Sigmoid colon (tissue), 7 donors: ENCODE measurements at places on chromosomes 16 and 17. TPM values are rescaled to one million over a fixed set of nuclear protein-coding genes. Genes with fewer than 3 reads are reported as not detected.

DNA sequence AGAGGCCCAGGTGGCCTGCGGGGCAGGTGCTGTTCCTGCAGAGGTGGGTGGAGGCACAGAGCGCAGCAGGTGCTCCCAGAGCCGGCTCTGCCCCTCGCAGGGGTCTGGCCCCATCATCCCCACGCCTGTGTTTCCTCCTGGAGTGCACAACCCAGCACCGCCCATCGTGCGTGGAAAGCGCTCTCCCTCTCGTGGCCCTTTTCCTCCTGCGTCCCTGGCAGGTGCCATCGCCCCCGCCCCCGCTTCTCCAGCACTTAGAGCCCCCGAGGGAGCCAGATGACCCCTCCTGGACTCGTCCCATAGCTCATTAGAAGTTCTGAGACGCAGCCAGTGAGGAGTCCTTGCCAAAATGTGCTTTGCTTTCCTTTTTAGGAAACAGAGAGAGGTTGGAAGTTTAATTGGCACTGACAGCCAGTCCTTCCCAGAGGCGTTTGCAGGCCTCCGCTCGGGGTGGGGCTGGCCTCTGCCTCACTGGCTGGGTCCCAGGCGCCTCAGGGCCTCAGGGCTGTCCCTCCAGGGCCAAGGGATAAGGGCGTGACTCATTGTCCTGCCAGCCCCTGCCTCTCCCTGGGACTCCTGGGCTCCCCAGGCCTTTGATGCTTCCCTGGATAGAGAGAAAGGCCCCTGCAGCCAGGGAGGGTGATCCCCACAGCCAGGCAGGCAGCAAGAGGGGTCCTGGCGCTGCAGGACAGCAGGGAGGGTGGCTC lies 32.2 kb upstream of the CHMP6 start:
- DNase-seq, result peak; percentile 98

GRCh38 chr17:9842057-9842758 lies 16.5 kb downstream of the GLP2R start:
- peak; percentile 95 for DNase-seq

GRCh38 chr16:55282441-55282840 lies 41.6 kb upstream of the IRX6 start:
- DNase-seq, result no peak

DNA sequence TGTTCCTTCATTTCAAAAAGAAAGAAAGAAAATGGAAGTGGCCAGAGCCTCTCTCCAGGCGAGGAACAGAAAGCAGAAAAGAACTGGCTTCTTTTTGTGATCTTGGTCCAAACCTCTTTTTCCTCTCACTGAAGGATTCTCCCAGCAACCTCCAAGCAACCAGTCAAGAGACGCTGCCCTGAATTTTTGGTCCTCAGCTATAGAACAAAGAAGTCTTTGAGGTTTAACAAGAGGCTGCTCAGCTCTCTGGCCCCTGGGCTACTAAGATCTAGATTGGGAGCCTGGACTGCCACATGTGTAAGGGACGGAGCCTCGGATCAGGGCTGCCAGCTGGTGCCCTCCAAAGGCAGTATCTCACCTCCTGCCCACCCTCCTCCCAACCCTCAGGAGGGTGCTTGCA lies 62.6 kb downstream of the AXIN2 start:
- DNase-seq, result no peak

- DNase-seq, result no peak
Observed at GRCh38 chr17:82502207-82502606, 17.3 kb upstream of the FOXK2 start.

DNA sequence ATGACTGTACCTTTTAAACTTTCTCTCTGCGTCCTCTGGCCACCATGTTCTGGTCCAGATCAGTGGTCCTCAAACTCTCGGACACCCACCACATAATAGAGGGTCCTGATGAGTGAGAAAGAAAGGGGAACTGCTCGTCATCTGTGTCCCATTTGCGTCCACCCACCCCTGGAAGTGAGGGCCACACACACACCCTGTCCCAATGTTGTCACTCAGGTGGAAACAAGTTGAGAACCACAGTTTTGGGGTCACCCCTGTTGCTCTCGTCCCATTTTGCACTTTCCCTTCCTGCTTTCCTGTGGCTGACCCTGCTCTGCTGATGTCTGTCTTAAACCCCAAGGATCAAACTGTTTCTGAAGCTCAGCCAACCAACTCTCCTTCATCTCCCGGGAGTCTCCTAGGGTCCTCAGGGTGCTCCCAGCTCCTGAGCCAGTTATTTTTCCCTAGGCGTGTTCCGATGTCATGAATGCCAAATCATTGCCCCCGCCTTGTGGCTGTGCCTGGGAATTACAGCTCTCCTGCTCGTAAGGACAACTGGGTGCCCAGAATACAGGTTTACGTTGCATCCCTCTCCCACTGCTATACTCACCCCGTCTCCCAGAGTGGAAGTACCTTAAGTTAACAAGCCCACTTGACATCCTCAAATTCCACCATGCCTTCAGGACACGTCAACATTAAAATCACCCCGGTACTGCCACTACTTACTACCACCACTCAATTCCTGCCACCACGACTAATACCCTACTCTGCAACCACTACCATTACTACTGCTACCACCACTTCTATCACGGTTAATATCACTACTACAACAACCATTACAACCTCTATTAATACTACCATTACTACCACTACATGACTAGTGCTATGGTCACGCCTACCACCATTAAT lies 26.0 kb upstream of the HNF1B start:
- no peak for DNase-seq

DNA sequence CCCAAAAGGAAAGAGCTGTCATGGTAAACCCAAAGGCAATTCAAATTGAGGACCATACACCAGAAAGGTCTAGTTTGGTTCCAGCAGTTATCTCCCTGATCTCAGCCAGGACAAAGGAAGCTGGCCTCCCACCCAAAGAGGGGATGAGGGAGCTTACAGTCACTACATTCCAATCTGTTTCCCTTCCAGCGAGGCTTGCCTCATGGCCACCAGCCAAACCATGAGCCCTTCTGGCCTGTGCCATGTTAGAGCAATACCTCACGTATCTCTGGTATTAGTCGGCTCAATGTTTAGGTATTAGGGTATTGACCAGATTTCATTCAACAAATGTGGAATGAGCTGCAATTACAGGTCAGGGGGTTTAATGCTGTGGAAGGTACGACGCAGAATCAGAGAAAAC lies 8.4 kb downstream of the NDUFAB1 start:
- no peak for DNase-seq

- DNase-seq, result no peak
Observed at GRCh38 chr17:73401911-73402310, 90.1 kb upstream of the CDC42EP4 start.

GRCh38 chr16:23678430-23679273 lies at the start of gene PLK1:
TSS of gene PLK1 (plus strand) at chr16:23678889. CDS start at chr16:23678933, 44 bp downstream.
- peak; percentile 79 for DNase-seq

- no peak for DNase-seq
Observed at GRCh38 chr16:58306327-58306726, 11.5 kb upstream of the PRSS54 start.

GRCh38 chr17:63937920-63938319 lies 5.8 kb upstream of the CD79B start:
- DNase-seq, result no peak

- no peak for DNase-seq
Observed at GRCh38 chr16:29950806-29951461, 10.9 kb upstream of the TMEM219 start.

GRCh38 chr16:2273484-2273883 lies 5.6 kb upstream of the RNPS1 start:
- no peak for DNase-seq

DNA sequence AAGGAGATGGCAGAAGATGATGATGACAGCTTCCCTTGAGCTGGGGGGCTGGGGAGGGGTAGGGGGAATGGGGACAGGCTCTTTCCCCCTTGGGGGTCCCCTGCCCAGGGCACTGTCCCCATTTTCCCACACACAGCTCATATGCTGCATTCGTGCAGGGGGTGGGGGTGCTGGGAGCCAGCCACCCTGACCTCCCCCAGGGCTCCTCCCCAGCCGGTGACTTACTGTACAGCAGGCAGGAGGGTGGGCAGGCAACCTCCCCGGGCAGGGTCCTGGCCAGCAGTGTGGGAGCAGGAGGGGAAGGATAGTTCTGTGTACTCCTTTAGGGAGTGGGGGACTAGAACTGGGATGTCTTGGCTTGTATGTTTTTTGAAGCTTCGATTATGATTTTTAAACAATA lies 16.9 kb downstream of the PSMD3 start:
- no peak for DNase-seq

- DNase-seq, result no peak
Observed at GRCh38 chr16:20897253-20897897, 2.8 kb downstream of the DCUN1D3 start.

DNA sequence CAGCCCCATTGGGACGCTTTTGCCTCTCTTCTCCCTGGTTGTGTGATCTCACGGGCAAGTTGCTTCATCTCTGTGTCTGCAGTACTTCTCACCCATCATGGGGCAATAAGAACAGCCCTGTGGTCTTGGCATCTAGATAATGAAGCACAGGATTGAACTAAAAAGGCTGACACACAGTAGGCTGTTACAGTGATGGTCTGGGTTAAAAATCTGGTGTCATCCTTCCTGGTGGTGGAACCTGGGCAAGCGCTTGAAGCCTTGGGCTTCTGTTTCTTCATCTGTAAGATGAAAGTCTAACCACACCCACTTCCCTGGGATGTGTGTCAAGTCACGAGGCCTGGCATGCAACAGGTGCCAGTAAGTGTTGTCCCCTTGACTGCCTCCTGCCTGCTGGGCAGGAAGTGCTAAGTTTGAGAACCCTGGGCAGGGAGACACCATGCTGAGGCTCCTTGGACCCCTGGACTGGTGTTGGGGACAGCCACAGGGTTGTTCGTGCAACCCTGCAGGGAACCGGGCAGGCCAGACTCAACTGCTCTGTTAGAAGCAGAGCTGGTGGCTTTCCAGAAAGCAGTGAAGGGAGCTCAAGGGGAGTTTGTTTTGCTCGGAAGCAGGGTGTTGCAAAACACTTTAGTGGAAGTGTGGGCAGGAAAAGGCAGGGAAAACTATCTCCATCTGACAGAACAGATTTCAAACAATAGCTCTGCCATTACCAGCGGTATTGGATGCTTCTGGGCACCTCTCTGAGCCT lies 5.9 kb upstream of the MAP2K3 start:
- DNase-seq, result no peak

GRCh38 chr16:20026361-20027072 lies 47.2 kb downstream of the GPR139 start:
- no peak for DNase-seq

DNA sequence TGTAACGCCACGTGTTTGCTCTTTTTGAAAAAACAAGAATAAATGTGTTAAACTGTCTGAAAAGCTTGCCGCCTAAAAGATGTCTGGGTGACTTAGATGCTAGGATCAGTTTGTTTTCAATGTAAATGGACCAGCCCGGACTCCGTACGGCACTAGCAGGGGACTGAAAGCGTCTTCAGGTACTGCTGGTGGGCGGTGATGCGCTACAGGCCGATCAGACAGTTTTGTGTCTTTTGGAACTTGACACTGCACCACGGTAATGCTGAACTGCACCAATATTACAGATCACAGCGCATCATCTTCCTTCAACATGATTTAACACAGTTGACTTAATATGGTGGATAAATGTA lies 727 bp upstream of the MBTPS1 start:
- DNase-seq, result no peak

GRCh38 chr17:21211825-21212479 lies 2.0 kb downstream of the TMEM11 start:
- no peak for DNase-seq

DNA sequence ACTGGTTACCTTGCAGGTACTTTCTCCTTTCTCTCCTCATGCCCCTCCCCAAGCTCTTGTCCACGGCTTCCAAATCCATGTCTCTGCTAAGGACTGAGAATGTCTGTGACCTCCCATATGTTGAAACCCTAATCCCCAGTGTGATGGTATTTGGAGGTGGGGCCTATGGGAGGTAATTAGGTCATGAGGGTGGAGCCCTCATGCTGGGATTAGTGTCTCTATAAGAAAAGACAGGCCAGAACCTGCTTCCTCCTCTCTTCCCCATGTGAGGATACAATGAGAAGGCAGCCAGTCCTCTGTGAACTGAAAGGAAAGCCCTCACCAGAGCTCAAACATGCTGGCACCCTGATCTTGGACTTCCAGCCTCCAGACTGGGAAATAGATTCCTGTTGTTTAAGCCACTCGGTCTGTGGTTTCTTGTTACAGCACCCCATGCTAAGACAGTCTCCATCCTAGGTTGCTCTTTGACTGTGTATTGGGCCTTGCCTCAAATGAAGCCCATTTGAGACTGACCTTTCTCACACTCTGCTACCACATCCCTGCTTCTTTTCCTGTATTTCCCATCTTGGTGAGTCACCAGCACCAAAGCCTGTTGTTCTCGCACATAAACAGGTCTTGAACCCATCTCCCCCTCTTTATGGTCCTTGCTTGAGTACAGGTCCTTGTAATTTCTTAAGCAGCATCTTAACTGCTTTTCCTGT lies 135.0 kb downstream of the CDK5R1 start:
- DNase-seq, result no peak

- no peak for DNase-seq
Observed at GRCh38 chr17:6508016-6508415, 48.3 kb downstream of the PITPNM3 start.

The KRTAP9-8 gene
- not detected for total RNA-seq

The ANKS3 gene
- 25.9 TPM for total RNA-seq

The SLC9A5 gene
- total RNA-seq, result 6.1 TPM

The MYH1 gene
- total RNA-seq, result not detected

The ZG16B gene
- total RNA-seq, result not detected

The TMC5 gene
- not detected for total RNA-seq

The WNK4 gene
- not detected for total RNA-seq

The PLD2 gene
- 9.3 TPM for total RNA-seq

The TMEM107 gene
- total RNA-seq, result 26.8 TPM

The MYH13 gene
- total RNA-seq, result not detected

The PLCD3 gene
- total RNA-seq, result 45.7 TPM
